Stimulated activated CD4-positive, alpha-beta T cell treated with anti-CD3 and anti-CD28 coated beads, TNF-alpha, amount 100 ng/mL, for 1 hour (primary cell): ENCODE measurements at places on chromosomes 5 and 9.

DNA sequence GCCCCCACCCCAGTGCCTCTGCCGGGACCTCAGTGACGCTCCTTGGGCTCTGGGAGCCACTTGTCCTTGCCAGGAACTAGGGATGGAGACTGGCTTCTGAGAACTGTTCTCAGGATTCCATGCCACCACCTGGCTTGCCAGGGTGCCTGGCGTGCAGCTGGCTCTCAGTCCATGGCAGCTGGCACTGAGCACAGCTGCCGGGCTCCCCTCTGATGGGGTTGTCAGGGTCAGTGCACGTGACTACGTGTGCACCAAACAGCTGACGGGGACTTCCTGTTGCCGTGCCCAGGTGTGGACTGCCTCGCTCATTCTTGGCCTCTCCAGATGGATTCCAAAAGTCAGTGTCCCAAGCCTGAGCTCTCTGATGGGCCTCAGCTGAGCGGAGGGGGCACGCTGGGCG, 9.4 kb downstream of the KCNT1 start:
- no peak for DNase-seq

DNA sequence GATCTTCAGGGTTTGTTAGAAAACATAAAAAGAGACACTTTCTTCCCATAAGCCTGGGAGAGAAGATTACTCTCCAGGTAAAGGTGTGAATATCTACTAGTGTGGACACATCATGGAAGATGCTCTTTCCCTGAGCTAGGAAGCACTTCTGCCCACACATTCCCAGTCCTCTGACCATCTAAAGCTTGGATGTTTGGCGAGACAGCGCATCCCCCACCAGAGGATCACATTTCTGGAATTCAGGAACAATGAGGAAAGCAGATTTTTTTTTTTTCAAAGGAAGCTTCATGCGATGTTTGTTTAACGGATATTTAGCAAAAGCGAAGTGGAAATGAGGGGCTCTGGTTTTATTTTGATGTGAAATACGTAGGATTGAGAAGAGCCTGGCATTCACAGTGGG, 6.2 kb downstream of the SVEP1 start:
- DNase-seq = no peak

GRCh38 chr5:5494489-5495402, 72.3 kb downstream of the ICE1 start:
- DNase-seq = peak; percentile 62

GRCh38 chr5:125200866-125201373, 454.5 kb upstream of the ZNF608 start:
- DNase-seq = no peak

DNA sequence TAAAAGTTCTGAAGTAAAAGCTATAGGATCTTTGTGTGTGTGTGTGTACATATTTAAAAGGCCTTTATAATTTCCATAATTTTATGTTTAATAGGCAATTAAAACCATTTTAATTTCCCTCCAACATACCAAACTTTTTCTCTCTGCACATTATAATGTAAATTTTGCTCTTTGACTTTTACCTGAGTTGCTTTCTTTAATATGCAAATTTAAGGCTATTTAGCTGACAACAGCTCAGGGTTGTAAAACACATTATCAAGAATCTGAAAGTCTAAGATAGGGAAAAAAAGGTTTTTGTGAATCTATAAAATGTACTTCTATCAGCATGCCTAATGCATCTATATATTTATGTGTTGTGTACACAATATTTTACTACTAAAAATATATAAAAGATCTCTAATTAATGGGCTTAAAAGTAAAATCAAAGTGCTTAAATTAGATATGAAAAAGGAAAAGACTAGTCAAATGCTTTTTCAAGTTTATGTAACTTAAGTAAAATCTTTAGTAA, 239.6 kb upstream of the RAI14 start:
- DNase-seq = no peak

DNA sequence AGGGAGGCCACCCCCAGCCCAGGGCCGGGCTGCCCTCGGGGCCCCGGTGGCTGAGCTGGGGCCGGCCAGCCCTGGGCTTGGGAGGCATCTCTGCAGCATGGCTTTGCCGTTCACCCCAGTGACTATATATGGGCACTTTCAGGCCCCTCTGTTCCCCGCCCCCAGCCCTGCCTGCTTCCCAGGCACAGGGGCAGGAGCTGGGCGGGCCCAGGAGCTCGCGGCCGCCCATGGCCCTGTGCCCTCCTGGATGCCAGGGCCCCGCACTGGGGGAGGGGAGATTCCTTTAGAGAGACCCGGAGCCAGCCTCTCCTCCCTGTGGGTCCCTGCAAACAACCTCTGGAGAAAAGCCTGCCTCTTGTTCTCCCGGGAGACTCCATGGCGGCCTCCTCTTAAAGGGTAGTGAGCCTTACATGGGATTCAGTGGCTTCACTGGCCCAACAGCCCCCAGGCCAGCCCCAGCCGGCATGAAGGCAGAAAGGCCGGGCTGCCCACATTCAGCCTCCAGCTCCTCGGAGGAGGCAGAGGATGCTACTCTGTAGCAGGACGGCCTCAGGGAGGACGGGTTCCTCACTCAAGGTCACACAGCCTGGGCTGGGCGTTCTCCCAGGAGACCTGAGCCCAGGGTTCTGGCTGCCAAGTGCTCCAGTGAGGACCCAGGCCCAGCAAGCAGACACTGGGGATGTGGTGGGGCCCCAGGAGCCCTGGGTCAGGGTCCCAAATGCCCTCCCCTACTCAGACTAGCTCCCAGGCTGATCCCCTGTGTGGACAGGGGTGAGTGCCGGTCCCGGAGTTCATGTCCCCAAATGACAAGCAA, 4.1 kb downstream of the NACC2 start:
- DNase-seq = no peak

GRCh38 chr9:133534346-133535291, at the start of gene ADAMTSL2:
Gene ADAMTSL2 (plus strand): TSS chr9:133534704. CDS start chr9:133536713, 2,009 bp downstream.
- DNase-seq = peak; percentile 36

DNA sequence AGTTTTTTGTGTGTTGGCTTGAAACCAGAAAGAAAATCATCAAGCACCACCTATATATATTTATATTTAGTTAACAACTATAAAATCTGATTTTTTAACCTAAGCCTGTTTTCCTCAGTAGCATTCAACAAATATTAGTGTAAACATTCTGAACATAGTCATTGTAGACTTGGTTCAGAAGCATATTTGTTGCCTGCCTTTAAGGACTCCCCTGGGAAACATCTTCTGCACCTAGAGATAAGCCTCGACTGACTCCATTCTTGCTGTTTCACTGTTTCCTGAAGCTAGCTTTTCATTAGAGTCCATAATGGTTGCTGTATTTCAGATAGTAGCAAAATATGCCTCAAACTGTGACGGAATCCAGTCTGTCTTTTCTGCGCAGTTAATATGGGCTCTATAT, 123.5 kb downstream of the TRIO start:
- DNase-seq = no peak

DNA sequence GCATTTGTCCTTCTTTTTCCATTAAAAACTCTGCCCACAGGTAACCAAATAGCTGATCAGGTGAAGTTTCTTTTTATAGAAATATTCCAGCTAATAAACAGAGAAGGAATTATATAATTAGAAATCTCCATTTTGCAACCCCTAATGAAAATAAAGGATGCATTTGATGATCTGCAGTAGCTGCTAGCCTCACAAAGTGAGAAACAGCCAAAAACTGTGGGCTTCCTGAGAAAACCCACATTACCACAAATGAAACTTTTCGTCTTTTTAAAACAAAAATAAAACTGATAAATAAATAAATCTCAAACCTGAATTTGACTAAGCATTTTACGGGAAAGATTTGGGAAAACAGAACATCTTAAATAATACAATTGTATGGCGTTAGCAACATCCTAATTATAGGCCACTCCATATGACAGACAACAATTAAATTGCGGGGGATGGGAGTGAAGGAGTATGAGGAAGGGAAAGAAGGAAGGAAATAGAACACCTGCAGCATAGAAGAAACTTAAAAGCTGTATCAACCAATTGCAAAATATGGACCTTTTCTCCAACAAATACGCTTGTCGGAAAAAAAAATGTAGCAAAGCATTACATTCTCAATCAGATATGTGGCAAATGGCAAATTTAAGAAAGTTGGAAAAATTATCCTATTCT, 283.0 kb upstream of the ITGA1 start:
- DNase-seq = no peak

DNA sequence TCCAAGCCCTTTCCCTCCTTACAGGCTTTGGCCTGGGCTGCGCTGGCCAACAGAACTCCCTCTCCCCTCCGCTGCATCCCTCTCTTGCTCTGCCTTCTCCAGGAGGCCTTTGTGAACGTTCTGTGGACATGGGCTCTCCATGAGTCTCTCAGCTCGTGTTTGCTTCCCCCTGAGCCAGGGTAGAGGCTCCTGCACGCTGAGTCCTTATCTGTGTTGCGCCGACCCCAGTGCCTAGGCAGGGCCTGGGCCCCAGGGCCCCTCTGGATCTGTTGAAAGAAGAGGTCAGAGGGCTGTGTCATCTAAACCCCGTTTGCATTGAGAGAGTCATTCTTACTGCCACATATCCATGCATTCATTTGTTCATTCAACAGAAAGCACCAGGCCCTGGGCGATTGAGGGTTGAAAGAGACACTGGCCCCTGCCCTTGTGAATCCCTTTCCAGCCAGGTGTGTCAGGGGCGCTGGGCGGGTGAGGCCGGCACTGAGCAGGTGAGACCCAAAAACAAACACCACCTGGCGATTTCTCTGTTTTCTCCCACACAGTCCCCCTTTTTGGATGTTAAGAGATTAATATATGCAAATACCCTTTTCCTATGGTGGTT, 111.2 kb upstream of the IER5L start:
- DNase-seq = no peak

- DNase-seq = no peak
These were observed 9.5 kb downstream of the BARX1 start for GRCh38 chr9:93945400-93946337.

DNA sequence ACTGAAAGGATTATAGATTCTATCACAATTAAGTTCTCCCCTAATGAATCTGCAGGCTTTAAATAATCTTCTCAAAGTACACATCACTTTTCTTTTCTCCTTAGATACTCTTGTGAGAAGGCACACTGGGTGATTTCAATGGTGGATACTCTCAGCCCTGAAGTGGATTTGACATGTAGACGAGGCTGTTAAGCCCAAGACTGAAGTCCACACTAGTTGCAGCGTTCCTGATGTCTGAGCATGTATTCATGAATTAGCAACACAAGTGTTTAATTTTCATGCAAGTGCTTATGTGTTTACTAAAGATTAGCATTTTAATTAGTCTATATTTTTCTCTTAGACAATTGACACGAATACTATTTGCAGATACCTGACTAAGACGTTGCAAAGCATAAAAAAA, 218.9 kb downstream of the TMEM161B start:
- DNase-seq = no peak

DNA sequence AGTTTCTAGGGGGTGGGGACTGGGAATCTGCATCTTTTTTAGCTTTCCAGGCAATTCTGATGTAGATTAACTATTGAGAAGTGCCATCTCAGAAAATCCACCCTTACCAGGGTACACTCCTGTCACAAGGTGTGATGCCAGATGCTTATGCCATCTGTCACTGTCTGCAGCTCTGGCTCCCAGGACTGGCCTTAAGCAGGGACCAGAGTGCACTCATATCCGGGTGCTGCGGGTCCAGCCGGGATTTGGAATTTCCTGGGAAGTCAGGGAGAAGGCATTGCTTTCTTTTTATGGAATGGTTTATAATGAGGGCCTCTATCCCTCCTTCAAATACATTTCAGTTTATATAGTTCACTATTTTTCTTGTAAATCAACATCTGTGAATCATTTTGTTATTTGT, 92.6 kb downstream of the TMEM174 start:
- DNase-seq = no peak

GRCh38 chr9:113340011-113340699, at the start of gene WDR31:
Gene WDR31 (minus strand): TSS chr9:113340275. CDS start chr9:113332022, 8,253 bp downstream.
- DNase-seq = peak; percentile 79

DNA sequence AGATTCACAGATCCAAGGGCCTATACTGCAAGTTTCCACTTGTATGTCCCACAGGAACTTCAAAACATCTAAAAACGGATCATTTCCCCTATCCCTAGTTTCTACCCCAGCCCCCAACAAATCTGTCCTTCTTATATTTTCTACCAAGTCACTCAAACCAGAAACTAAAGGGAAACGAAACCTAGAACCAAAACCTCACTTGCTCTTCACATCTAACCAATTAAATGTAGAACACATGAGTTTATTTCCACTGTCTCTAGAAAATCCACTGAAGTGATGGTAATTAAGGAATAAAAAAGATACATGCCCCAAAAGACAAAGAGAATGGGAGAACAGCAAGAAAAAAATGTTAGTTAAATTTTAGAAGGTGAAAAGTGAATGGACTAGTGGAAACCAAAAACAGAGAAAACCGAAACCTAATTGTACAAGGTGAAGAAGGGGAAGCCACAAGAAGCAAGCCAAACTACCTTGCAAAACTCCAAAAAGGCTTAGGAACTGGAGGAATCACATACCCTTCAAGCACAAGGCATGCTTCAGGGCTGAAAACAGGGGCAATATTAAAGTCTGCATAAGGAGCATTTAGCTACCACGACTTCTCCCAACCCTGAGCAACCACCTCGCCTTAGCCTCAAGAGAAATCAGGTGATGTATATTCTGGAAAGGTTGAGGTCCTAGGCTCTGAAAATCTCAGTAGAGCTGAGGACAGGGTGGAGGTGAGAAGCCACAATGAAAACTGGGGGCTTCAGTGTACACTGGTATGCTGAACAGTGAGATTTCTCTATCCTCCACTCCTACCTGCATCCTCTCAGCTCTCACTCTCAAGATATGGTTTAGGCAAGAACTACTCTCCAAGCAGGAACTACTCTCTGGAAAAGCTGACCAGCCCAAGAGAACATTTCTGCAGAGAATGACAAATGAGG, 11.1 kb downstream of the SMU1 start:
- DNase-seq = no peak

- DNase-seq = no peak
These were observed 1.0 kb downstream of the FOCAD start for GRCh38 chr9:20684875-20685696.

DNA sequence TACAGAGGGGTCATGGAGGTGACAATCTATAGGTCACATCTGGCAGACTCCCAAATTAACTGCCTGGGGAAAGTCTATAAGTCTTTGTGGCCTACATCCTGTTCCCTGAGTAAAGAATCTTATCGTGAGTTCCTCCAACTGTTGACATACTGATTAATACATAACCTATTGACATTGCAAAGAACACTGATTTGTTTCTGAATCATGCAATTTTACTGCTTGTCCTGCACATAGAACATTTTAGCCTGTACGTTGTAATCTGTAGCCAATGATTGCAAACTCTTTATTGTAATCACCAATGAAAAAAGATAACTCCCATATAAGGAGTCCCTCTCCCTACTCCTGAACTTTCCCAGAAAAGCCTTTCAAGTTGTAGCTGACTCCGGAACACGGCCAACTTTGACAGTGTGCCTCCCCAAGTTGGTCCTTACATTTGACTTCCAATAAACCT, 18.8 kb upstream of the OR2K2 start:
- no peak for DNase-seq

- no peak for DNase-seq
These were observed 696.5 kb downstream of the EFNA5 start for GRCh38 chr5:106974272-106974671.

DNA sequence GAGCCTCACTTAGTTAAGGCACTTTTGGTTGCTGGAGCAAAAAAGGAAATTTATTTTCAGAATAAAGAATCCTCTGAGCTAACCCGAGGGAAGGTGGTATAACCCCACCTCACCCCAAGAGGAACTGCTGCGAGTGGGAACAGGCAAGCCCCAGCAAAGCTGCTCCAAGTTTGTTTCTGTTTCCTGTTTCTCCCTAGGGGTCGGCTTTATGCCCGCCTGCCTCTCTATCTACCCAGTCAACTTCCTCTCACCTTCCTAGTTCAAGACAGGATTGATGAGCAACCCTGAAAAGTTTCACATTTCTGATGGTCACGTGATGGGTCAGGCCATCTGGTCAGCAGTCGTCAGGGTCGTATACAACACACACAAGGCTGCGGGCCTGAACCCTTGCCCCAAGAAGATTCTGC, 31.1 kb downstream of the TRIO start:
- DNase-seq = no peak

GRCh38 chr9:69867081-69867814, 46.6 kb downstream of the CFAP95 start:
- DNase-seq = no peak
